ENCODE measurements at places on chromosomes 7 and 10.

GRCh38 chr7:151735851-151736402 is 141.0 kb downstream of the PRKAG2 start:
- DNase-seq: no peak

GRCh38 chr10:2968401-2969058 is 98.8 kb upstream of the PFKP start:
- no peak for DNase-seq

DNA sequence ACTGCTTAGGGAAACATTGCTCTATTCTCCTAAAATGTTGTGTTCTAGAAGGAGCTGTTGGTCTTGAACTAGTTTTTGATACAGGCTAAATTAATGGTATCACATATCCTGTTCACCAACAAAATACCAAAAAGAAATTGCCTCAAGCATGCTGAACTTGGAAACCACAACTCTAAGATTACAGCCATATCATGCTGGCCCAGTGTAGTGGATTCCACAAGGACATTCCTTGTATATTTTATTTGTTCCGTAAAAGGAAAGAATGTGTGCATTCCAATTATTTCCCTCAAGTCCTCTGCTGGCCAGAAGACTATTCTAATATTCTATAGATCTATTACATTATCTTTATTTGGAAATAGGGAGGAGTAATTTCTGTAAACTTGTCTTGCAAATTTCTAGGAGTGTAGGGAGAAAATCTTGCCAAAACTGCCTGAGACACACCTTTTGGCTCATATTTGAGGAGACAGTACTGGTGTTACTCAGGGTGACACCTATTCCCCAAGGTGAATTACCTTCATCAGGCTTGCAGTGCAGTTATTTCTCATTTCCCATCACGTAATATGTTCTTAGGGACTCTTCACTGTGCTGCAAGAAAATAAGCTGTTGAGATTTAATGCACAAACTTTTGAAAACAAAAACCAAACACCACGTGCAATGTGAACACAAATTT is 1.9 kb upstream of the NEBL start:
- DNase-seq: no peak

DNA sequence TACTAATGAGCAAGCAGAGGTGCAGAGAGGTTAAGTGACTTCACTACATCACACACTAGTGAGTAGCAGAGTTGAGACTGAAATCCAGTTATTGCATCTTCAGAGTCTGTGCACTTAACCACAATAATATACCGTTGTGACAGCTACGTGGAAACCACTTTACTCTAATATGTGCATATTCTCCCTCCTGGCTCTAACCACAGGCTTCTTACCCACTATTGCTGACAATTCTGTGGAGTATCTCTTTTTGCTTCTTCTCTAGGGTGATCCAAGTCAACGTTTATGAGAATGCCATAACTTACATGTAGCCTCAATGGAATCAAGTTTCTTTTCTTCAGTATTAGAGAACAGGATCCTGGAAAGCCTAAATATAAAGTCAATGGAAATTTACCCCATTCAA is 64.2 kb upstream of the MEOX2 start:
- DNase-seq: no peak

- no peak for DNase-seq
These were observed 156.5 kb downstream of the PRKCQ start for GRCh38 chr10:6423413-6424170.

DNA sequence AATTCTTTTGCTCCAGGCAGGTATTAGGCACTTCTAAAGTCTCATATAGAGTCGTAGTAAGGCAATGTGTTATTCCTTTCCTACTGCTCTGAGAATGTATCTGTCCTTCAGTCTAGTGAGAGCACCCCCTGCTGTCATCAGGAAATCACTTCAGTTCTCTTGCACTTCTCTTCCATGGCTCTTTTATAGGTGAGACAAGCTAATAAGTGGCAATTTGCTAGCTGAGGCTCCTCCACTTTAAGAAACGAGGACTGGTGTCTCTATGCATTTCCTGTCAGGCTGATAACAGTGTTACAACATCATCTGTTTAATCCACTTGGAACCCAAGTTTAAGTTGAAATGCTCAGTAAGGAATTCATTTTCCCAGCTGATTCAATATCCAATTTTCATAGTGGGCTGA is 350.6 kb downstream of the TFEC start:
- peak; percentile 43 for DNase-seq

DNA sequence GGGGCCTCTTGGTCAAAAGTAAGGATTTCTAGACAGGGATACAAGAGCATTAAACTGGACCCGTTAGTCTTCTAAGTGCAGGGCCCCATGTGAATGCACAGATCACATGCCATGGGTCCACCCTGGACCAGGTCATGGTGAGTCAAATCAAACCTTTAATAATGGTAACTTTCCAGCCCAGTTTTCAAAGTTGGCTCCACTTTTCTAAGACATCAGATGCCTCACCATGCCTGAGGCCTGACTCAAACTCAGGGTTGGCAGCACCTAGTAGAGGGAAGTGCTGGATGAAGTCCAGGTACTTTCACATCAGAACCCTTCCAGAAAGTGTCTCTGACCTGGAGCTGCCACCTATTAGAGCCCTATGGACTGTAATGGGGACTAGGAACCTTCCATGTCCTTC is 9.7 kb upstream of the SMIM30 start:
- no peak for DNase-seq

DNA sequence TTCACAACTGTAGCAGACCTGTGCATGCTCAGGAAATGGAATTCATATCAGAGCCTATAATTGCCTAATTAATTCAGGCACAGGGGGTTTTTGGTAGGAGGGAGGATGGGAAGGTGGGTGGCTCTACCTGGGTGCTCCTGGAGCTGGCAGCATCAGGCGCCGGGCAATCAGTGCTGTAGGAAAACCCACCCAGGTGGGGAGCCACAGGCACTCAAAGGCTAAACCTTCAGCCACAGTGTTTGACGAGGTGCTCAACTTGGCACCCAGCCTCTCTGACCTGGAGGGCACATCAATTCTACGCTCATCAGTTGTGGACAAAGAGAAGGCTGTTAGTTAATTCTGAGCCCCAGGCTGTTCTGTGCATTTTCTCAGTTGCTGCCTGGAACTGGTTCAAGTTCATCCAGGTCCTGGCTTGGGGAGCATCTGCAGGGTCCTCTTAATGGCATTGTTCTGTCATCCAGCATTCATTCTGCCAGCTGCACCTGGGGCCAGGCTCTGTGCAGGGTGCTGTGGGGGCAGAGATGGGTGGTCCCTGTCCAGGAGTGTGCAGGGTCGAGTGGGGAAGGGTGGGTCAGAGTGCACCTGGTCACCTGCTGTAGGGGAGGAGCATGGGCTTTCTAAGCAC is 54.1 kb upstream of the NPTX2 start:
- peak; percentile 78 for DNase-seq

DNA sequence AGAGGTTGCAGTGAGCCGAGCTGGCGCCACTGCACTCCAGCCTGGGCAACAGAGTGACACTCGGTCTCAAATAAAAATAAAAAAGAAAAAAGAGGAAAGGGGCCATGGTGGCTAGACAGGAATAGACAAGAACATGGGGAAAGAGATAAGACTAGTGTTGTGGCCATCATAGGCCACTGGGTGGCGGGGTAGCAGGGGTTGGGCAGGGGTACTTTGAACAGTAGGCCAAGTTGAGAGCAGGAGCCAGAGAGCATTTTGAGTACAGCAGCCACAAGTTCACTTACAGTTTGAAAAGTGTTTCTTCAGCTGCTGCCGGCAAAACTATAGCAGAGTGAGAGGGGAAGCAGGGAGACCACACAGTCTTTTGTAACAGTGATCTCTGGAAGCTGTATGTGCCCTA is 656.0 kb downstream of the CNTNAP2 start:
- no peak for DNase-seq

GRCh38 chr7:47669178-47669891 is 87.4 kb upstream of the TNS3 start:
- no peak for DNase-seq

DNA sequence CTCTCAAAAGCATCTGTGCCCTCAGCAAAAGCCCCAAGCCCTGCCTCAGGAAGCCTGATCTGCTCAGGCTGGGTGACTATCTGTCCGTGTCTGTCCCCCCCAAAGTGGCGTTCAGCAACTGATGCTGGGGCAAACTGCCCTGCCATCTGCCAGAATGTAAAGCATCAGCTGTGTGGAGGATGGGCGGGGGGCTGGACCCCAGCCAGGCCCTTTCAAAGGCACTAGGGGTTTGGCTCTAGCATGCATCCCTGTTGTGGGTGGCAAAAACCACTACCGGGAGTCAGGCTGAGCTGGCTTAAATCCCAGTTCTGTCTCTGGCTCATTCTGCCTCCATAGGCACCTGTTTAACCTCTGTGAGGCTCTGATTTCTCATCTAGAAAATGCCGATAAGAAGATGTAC is 35.5 kb downstream of the GPRIN2 start:
- peak; percentile 84 for DNase-seq

DNA sequence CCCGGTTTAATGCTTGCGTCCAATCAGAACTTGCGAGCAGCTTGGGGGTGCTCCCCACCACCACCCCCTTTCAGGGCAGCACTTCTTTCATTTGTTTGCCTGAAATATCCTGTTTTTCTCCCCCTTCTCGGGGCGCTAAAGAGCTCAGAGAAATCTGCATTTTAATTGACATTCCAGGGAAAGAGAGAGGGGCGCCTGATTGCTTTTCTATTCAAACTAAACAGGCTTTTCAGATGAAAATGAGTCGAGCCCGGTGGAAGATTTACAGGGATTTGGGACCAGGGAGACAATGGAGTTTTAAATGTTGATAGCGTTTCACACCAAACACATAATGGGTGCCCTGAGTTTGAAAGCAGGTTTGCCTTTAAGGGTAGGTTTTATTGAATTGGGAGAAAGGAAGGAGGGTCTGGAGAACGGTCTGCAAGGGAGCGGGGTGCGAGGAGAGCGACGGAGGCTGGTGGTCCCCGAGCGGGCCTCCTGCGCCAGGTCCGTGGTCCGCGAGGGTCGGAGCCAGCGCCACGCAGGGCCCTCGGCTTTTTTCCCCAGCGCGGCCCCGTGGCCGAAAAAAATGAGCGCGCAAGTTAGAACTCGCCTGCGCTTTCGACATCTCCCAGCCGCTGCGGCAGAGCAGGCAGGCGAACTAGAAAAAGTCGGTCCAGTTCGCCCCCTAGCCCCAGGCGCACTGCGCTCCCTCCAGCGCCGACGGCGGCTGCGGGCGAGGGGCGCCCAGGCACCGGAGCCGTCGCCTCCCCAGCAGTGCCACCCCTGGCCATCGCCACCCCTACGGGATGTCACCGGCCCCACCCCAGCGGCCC is 1.3 kb downstream of the FGFR2 start:
- peak; percentile 38 for DNase-seq

GRCh38 chr10:107544706-107545520 is 380.4 kb upstream of the SORCS1 start:
- DNase-seq: no peak

DNA sequence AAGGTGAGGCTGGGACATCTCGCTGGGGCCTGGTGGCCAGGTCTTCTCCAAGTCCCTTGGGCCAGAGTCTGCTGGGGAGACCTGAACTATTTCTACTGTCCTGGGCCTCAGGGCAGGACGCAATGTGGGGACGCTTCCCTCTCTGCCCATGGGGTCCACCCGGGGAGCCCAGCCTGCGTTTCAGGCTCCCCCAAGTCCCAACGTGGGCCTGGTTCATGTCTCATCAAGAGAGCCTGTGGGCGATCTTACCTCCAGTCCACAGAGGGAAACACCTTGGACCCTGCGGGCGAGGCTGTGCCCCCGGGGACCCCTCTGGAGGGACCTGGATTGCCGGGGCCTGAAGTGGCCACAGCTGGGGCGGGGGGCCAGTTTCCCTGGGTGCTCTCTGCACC is 91.7 kb downstream of the DNAJB6 start:
- no peak for DNase-seq

DNA sequence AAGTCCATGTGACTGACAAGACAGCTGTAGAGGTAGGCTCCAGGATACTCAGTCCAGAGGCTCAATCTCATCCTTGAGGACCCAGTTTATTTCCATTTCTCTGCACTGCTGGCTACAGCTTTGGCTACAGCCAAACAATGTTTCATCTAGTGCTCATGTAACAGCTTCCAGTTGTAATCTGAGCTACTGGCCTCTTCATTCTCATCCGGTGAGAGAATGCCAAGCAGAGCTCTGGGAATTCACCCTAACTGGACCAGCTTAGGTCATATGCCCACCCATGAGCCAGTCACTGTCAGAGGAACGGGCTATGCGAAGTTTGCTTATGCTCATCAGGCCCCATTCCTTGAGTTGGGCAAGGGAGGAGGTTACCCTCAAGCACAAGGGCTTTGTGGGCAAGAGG is 192.9 kb downstream of the EVX1 start:
- no peak for DNase-seq

GRCh38 chr7:128727239-128727638 is 11.9 kb upstream of the CALU start:
- DNase-seq: no peak

DNA sequence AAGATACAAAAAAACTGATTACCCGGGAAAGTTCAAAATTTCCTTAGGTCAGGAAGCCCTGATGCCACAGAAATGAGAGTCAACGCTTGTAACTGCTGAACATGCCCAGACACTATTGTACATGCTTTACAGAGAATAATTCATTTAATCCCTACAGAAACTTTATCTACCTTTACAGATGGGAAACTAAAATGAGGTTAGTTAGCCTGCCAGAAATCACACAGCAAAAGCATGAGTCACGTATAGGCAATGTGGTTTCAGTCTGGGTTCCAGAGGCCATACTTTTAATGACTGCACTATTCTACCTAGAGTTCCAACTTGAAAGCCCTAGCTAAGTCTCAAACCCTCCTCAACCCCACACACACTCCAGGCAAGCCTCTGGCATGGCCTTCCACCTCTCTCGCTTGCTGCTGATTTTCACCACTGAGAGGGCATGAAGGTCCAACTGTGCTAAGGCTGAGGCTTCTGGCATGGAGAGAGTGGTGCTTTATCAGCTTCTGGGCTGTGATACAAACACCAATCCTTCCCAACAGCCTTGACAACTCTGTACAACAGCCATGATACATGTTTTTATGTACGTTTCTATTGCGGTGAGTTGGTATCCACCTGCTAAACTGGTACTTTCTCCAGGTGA is 1011.2 kb upstream of the GHITM start:
- DNase-seq: no peak

DNA sequence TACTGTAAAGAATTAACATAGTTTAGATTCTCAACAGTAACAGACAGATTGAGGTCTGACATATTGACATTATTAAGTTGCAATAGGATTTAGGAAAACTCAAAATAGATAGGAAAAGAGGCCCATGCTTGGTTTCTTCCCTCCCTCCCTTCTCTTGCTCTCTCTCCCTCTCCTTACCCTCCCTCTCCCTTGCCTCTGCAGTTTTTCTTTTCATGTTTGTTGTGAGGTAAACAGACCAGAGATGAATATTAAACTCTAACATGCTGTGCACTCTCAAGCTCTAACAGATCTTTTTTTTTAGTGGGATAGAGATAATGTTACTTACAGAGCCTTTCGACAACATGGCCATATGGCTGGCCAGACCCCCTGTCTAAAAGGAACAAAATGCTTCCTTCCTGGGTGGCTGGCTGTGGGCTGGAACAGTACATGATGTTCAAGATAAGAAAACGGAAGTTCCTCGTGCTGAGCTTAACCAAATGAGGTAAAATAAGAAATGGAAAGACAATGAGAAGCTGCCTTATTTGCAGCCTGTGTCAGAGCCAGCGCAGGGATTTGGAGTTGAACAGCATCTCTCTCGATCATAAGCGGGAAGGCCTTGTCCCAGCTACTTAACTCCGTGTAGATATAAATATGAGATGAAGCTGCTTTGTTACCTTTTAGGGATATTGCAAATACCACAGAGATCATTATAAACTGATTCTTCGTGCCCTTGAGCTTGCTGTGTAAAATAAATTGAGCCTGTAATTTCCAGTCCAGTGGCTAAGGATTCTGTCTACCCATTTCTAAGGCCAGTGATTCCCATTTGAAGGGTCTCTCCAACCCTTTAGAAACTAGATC is 391.9 kb upstream of the NPVF start:
- no peak for DNase-seq

GRCh38 chr10:21260066-21260465 is 265.4 kb downstream of the SKIDA1 start:
- DNase-seq: no peak
